ENCODE measurements at places on chromosomes 6 and 20.
A peak's percentile ranks its signal among the peaks of the same experiment; 100 is the strongest.

- no peak for DNase-seq
Observed at GRCh38 chr6:167996424-167997199, 859 bp upstream of the KIF25 start.

DNA sequence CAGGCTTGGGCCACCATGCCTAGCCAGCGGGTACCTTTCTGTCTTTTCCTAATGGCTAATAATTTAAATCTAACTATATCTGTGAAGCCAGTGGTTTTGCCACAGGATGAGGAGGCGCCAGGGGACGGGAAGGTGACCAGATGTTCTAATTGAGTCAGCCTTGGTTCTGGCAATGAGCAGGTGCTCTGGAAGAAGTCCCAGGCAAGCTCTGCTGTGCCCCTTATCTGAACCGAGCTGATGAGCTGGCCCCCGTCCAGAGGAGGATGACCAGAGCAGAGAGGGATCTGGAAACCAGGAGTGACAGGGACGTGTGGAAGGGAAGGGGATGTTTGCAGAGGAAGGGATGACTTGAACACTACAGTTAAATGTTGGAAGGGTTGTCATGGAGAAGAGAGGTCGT lies 46.7 kb downstream of the SLC35D3 start:
- no peak for DNase-seq

- DNase-seq = no peak
Observed at GRCh38 chr6:151089978-151090377, 149.8 kb upstream of the AKAP12 start.

- no peak for DNase-seq
Observed at GRCh38 chr6:146364816-146365594, 178.6 kb upstream of the RAB32 start.

GRCh38 chr6:153947808-153948447 lies 91.1 kb upstream of the OPRM1 start:
- peak; percentile 47 for DNase-seq

DNA sequence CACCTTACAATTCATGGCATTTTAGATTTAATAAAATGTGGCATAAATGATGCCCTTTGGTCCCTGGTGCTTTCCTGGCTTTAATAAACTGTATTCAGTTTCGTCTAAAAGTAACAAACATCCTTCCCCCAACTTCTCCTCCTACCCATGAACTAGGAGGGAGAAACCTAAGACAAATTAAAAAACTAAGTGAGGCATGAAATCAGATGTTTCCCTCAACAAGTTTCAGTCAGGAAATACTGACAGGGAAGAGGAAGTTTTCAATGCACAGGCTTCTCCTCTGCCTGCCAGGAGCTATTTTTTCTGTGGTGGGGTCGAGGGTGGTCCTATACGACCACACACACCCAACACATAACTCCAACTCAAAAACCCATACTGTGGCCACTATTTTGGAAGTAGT lies 10.0 kb downstream of the HBS1L start:
- no peak for DNase-seq
